HCT116 (cell line): ENCODE measurements at places on chromosomes 11 and 22. TPM values are rescaled to one million over a fixed set of nuclear protein-coding genes. Genes with fewer than 3 reads are reported as not detected.

The TCN1 gene
- 1.7 TPM for total RNA-seq

The TMEM191C gene
- 3.1 TPM for total RNA-seq

The CTNND1 gene
- 157 TPM for total RNA-seq

The UPK3A gene
- not detected for total RNA-seq

The TRIM49D2 gene
- total RNA-seq: not detected

The YAP1 gene
- 88.6 TPM for total RNA-seq

The SCO2 gene
- 7.0 TPM for total RNA-seq

The CD3E gene
- 0.79 TPM for total RNA-seq
